ENCODE measurements at places on chromosomes 5 and 9.

DNA sequence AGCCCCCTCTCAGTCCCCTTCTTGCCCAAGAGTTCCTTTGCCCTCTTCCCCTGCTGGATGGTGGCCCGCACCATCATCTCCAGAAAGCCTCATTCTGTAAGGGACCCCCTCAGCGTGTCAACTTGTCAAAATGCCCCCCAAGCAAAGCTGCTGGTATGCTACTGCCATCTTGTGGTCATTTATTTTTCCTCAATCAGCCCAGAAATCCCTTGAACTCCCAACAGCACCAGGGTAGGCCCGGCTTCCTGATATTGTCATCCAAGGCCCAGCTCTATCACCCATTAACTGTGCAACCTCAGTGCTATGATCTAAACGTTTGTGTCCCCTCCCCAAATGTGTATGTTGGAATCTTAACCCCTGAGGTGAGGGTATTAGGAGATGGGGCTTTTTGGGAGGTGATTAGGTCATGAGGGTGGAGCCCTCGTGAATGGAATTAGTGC is 53.2 kb upstream of the FBXW11 start:
- peak; percentile 55 for DNase-seq

GRCh38 chr5:159533197-159533596 is 202.9 kb upstream of the IL12B start:
- DNase-seq: no peak

DNA sequence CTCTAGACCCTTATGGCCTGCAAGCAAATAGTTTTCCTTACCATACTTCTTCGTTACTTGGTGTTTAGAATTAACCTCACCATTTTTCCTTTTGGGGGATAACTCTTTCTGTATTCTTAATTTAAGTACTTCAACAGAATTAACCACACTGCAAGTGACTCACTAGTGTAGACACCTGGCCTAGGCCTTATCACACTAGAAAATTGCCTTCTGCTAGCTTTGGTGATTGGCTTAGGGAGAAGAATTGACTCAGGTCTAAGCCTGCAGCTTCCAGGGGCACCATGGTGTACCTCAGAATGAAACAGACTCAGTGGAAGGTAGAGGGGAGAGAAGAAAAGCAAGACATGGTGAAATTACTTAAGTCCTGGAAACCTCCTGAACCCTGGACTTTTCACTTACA is 112.8 kb upstream of the HMHB1 start:
- DNase-seq: no peak

- no peak for DNase-seq
Observed at GRCh38 chr5:88452820-88453219, 184.2 kb upstream of the TMEM161B start.

GRCh38 chr9:116817762-116818161 is 130.7 kb downstream of the TRIM32 start:
- DNase-seq: no peak

- DNase-seq: no peak
Observed at GRCh38 chr5:149170299-149170698, 29.0 kb downstream of the ABLIM3 start.

DNA sequence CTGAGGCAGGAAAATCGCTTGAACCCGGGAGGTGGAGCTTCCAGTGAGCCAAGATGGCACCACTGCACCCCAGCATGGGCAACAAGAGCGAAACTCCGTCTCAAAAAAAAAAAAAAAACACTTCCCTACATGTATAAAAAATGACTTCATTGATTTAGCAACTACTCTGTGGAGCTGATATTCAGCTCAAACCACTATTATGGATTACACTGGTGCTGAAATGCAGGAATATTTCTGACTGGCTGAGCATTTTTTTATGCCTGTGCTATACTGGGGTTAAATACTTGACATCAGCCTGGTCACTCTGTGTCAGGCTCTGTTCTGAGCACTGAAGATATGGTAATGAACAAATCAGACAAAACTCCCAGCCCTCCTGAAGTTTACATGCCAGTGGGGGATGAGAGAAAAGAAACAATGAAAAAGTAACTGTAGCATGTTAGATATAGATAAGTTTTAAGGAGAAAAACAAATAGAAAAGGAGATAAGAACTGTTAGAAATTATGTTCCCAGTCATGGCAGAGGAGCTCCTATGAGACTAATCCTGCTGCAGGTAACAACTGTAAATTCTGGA is 22.6 kb upstream of the TTC39B start:
- DNase-seq: no peak

DNA sequence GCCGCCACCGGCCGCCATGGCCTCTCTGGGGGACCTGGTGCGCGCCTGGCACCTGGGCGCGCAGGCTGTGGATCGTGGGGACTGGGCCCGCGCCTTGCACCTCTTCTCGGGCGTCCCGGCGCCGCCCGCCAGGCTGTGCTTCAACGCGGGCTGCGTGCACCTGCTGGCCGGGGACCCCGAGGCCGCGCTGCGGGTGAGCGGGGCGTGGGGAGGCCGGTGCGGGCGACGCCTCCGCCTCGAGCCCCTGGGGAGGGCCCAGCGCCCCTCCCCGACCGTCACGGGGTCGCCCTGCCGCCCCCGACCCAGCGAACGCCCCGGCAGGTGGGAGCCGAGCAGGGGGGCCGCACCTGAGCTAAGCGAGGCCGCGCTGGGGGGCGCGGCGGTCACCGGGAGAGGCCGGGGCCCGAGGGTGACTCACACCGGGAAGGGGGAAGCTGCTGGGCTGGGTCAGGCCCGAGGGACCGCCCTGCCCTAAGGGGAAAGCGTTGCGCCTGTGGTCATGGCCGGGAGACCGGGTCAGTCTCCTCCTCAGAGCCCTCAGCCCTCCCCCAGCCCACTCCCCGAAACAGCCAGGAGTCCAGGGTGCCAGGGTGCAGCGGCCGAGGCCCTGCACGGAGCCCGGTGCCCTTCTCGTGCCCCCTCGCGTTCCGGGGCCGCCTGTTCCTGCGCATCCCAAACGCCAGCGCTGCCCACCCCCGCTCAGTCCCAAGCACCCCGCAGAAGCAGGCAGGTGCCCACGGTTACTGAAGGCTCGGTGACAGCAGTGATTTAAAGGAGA is 510 bp downstream of the NOXA1 start:
- DNase-seq: peak; percentile 48

GRCh38 chr9:104961238-104961637 is 33.3 kb upstream of the ABCA1 start:
- peak; percentile 86 for DNase-seq

DNA sequence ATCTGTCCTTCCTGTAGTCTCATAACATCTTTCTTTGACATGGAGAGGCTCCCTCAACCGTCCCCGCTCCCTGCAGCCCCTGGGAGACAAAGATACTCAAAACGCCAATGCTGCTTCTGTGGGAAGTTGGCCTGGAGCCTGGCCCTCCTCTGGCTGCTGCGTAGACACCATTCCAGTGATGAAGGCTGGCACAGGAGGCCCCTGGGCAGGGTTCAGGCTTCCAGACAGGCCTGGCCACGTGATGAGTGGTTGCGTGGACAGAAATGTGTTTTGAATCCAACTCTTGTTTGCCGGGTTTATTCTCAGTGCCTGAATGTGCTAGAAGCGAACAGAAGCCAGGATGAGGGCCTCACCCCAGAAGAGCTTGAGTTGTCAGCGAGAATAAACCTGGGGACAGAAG is 43.2 kb upstream of the NKX2-5 start:
- DNase-seq: no peak

DNA sequence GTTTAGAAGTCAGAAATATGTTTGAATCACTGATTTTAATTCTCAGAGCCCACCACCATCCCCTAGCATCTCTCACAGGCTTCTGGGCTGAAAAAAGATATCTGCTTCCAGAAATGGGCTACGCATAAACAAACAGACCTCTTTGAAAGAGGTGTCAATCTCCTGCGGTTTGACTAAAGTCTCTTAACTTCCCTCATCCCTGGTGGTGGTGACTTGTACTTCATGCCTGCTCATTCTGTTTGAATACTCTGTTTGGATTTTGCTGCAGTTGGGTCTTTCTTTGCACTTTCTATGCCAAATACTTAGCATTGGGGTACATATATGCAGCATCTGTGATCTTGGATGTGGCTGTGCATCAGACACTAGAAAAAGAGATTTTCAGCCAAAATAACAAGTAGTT is 157.2 kb upstream of the ATP10B start:
- DNase-seq: no peak

DNA sequence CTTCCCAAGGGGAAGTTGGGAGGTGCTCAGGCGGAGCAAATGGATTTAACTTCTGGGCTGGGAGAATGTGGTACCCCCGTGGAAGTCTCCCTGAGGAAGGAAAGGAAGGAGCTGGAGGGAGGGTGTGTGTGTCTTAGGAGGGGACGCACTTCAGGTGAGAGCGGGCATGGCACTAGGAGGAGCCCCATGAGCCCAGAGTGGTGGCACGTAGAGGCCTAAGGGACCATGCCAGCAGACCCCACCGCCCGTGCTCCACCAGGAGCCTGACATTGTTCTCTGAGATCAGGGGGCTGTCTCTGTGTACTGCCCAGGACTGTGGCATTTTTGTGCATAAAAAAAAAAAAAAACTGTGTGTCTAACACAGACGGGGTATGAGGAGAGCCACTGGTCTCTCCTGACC is 18.5 kb upstream of the AHRR start:
- no peak for DNase-seq

DNA sequence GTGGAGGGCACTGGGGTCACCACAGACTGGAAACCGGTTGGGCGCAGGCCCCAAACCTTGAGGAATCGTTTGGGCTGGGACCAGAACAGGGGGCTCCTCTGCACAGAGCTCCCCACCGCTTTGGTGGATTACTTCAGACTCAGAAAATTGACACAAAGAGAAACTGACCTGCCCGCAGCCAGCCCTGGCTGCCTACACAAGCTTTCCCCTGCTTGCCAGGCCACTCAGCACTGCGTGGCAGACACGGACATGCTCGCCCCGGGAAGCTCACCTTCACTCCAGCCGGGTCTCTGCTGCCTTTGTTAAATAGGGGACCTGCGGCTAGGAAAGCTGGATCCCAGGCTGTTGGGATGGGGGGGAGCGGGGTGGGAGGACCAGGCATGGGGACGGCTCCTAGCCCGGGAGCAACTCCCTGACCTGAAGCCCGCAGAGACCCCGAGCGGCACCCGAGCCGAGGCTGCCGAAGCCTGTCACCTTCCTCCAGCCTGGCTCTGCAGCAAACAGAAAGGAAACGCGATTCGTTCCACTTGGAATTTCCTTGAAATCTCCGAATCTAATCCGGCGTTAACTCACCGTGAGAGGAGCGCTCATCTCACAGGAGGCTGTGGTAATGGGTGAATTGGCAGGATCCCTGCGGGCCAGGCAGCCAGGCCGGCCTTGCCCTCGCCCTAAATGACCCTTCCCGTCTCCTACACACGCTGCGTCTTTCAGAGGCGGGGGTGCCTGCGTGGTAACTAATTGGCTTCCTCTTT is 8.8 kb downstream of the PAX5 start:
- DNase-seq: no peak
